ENCODE measurements at places on chromosomes 4 and X.
A peak's percentile ranks its signal among the peaks of the same experiment; 100 is the strongest.

DNA sequence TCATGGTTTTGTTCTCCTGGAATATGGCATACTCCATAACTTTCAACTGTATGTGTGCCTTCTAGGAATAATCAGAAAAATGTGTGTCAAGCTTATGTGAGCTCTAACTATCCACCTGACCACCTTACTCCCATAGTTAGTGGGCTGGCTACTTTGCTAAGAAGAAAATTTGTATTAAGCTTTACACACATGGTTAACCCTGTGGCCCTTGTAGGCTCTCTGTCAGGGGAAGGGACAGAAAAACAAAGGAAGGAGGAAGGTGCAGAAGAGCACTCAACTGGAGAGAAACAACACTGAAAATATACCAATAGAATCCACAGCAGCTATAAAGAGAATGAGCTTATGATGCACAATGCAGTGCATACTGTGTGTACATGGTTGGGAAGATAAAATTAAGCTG is 84.6 kb downstream of the PPP3CA start:
- DNase-seq, result no peak

GRCh38 chrX:51894697-51895336 is 1.4 kb downstream of the MAGED1 start:
- DNase-seq, result no peak

DNA sequence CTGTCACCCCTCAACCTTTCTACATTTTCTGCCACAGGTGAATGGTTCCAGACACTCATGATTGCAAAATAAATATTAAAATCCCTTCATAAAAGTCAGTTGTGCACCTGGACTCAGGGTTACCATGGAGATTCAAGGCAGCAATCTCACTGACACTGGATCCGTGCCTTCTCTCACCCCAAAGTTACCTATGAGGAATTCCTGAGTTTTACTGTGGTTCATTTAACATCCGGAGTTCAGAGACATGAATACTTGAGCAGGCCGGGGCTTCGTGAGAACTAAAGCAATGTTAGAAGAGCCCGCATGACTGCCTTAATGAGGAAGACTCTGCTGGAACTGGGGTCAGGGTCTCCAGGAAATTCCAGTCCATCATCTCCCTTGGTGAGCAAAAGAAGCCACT is 12.5 kb upstream of the CLNK start:
- no peak for DNase-seq

- DNase-seq, result peak; percentile 19
Measured at GRCh38 chr4:124713185-124713592, 657 bp upstream of the ANKRD50 start.

GRCh38 chr4:183098723-183099536 is at the start of gene WWC2:
WWC2 (plus strand) TSS chr4:183099257; CDS start chr4:183099492, 235 bp downstream.
- peak; percentile 66 for DNase-seq

GRCh38 chrX:71458866-71459265 is 74.0 kb upstream of the OGT start:
- DNase-seq, result no peak

DNA sequence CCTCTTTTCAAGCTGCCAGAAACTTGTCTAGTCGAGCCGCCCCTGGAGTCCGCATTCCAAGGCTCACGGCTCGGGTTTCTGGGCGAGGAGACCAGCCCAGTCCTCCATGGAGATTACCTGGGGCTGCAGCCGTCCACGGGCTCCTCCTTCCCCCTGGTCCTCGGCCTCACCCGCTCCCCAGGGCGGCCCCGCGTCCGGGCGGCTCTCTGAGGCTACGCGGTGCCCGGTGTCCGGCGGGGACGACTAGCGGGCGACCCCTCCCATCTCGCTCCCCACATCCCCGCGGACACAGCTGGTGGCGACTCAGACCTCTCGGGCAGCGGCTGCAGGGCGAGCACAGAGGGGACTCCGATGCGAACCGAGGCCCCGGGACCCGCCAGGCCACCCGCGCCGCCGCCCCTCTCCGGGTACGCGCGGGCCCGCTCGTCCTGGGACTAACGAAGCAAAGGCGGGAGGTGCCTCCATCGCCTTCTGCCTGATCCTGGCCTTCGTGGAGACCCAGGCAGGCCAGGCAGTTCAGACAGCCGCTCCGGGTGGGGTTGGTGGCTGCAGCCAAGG is 159.4 kb downstream of the TRAM1L1 start:
- DNase-seq, result no peak

- DNase-seq, result no peak
Measured at GRCh38 chrX:14056206-14056605, 26.5 kb upstream of the GEMIN8 start.

DNA sequence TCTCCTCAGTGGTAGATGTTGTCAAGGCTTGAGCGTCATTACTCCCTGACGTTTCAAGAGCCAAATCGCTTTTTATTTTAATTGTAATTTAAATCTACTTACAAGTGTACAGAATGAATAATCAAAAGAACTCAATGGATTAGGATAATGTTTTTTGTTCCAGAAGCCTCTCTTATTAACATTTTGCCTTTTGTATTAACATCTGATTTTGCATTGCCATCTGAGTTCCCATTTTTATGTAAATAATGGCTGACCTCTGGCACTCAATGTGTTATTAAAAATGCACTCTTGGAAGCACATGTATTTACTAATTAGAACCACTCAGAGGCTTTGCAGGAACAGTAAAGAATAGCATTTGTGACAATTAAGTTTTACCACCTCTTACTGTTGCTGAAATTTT is 411.0 kb downstream of the EPHA5 start:
- no peak for DNase-seq

DNA sequence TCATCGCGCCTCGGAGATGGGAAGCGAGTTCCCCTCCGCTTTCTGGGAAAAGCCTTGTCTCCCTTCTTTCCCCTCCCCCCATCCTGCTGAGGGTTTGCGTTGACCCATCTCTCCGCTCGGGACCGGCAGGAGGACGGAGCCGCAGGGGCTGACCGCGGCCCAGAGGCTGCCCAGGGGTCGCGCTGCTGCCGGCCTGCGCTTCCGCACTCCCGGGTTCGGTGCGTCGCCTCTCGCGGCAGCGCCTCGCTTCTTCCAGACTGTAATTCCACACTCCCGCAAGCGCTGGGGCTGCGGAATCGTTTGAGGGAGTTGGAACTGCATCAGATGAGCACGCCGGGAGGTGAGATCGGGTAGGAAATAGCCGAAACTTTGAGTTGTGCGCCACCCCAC is 88.3 kb downstream of the BCOR start:
- no peak for DNase-seq

- DNase-seq, result peak; percentile 54
Measured at GRCh38 chrX:76148753-76149152, 24.1 kb upstream of the PBDC1 start.

DNA sequence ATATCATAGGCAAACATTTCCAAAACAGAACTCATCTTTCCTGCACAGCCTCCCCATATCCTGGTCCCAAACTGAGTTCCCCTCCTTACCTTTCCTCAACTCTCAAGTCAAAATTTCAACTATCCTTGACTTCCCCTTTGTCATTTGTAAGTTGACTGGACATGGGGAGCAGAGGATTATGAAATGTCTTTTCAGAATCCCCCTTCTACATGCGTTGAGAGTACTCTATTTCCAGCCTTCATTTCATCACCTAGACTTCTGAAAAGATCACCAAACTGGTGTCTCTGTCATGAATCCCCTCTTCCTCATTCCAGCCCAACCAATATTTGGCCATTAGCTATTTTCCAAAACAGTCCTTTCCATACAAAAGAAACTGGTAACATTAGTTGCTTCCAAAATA is 95.2 kb downstream of the SYNPO2 start:
- no peak for DNase-seq
